ENCODE measurements at places on chromosomes 1 and 21. TPM values are rescaled to one million over a fixed set of nuclear protein-coding genes. Genes with fewer than 3 reads are reported as not detected.

MFAP2 gene
- 8.1 TPM for total RNA-seq

SMG5 gene
- 52.5 TPM for total RNA-seq

LMOD1 gene
- not detected for total RNA-seq

DNA sequence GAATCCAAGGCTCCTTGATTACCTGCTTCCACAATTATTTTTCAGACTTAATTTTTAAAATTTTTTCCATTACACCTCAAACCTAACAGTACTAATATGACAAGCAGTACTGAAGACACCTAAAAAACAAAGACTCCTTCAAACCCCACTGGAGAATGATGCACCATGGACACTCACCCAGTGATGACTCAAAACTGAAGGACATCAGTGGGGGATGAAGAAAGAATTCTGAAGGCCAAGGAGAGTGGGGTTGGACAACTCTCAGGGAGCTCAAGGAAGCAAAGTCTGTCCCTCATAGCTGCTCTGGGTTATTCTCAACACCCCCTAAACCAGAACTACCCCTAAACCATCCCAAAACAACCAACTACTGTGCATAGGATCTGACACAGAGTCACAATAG is 2.4 kb upstream of the ARHGAP29 start:
- no peak for DNase-seq

DNA sequence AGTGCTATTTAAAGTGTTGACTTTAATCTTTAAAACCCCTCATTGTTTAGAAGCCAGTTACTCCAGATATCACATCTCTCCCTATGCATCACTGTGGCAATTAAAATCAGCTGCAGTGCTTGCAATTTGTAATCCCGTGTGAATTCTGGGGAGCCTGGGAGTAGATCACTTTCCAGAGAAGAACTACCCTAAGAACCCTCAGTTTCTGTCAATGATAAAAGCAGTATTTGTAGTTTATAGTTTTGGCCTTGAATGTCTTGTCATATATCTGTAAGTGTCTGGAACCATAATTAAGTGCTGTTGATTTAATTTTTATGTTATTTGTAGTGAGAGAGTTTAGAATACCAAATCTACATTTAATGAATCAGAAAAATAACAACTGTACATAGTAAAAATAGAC is 5.5 kb upstream of the SPAG17 start:
- no peak for DNase-seq

DNA sequence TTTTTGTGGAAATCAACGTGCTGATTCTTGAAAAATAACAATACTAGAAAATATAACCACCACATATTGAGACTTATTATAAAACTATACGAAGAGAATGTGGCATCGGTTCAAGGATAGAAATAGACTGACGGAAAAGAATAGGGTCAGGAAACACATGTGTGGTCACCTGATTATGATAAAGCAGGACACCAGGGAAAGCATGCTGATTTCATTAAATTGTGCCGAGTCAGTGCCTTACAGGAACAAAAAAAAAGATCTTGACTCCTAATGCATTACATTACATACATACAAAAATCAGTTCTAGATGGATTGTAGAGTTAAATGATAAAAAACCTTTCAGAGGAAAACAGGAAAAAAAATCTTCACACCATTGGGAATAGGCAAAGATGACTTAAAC is 43.5 kb upstream of the SERPINC1 start:
- no peak for DNase-seq

DNA sequence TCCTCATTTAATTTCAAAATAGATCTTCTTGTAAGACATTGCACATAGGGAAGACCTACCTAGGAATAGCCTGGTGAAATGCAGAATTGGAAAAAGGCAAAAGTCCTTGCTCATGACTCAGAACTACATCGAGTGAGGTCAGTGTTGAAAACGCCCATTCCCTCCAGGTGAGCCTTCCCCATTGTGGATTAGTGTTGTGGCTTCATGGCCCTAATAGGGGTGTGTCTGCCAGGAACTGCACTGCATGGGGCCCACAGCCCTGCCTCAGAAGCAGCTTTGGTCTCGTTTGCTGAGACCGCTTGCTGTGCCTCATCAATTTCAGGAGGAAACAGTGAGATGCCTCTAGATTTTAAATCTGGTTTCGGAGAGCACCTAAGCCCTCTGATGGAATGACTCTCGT is 17.0 kb downstream of the TFF3 start:
- DNase-seq: no peak

DNA sequence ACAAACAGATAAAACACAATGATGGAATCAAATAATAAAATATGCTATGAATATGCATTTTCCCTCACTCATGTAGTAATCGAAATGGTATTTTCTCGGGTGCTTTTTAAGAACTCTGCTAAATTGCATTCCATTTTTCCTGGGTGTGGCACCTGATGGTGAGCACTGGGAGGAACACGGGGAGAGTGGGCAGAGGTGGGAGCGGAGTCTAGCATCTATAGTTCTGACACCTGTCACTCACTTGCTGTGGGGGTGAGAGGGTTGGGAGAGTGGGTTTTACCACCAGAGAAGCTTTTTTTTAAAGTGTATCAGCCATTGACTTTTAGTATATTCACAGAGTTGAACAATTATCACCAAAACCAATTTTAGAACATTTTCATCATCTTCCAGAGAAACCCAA is 73.4 kb upstream of the PGBD5 start:
- DNase-seq: no peak
